ENCODE measurements at places on chromosomes 13 and 19.
A peak's percentile ranks its signal among the peaks of the same experiment; 100 is the strongest.

DNA sequence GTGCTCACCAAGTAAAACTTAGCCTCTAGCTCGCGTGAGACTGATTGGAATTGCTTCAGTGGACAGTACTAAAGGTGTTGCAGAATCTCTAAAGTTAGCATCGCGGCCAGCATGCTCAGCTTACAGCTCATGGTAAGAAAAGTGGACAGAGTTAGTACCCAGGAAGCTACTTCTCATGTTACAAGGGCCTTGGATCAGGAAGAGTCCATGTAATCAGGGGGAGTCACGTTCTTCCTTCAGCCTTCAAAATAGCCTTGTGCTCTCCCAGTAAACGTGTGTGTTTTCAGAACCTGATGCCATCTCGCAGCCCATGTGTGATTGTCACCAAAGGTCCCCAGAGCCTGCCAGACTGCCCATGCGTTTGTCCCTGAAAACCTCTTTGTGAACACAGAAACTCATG is 195.8 kb upstream of the RNF113B start:
- peak; percentile 57 for DNase-seq

GRCh38 chr13:43111559-43112400 is 88.4 kb downstream of the DNAJC15 start:
- no peak for DNase-seq

GRCh38 chr19:7346488-7346971 is 2.2 kb upstream of the ARHGEF18 start:
- DNase-seq: no peak

DNA sequence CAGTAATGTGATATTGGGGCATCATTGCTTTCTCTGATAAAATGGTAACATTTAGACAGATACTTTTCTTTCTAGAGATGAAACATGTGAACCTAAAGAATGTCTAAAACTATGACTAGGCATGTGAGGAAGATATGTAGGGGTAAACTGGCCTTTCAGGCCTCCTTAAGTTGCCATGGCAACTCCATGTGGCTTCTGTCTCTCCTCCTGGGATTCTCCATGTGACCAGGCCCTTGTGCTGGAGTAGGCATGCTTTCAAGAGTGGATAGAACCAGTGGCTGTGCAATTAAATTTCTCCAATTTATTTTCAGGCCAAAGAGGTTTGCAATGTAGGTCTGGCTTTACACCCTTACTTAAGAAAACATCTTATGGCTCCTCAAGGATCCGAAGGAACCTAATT is 130.8 kb downstream of the OLFM4 start:
- no peak for DNase-seq

- DNase-seq: no peak
Measured at GRCh38 chr13:32857689-32858088, 158.5 kb upstream of the KL start.

DNA sequence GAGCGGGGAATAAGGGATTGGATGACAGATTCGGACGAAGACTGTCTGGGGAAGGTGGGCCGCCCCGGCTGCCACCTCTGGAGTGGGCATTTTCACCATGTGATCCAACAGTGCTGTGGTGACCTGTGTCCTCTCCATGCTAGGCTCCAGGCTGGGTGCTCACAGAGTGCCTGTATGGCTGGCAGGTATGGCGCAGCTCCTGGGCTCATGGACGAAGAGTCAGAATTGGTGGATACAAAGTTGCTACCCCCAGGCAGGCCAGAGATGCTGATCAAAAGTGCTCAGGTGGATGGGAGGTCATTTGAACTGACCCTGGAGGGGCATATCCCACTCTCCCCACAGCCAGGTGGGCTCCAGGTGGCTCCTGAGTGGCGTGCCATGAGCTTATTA is 111.3 kb upstream of the UQCRFS1 start:
- DNase-seq: no peak

DNA sequence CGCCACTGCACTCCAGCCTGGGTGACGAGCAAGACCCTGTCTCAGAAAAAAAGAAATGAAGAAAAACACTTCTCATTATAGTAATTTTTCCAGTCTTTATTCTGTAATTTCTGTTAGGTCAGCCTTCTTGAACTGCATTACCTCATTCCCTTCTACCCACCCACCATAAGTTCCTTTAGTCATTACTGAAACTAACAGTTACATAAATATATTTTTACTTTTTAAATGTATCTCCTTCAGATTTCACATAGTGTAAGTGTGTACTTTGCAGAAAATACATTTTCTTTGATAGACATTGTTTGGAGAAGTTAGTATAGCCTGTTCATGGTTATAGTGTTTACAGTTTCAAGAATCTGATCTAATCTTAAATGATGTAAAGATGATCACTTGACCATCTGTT is 31.7 kb upstream of the KCTD4 start:
- DNase-seq: no peak

DNA sequence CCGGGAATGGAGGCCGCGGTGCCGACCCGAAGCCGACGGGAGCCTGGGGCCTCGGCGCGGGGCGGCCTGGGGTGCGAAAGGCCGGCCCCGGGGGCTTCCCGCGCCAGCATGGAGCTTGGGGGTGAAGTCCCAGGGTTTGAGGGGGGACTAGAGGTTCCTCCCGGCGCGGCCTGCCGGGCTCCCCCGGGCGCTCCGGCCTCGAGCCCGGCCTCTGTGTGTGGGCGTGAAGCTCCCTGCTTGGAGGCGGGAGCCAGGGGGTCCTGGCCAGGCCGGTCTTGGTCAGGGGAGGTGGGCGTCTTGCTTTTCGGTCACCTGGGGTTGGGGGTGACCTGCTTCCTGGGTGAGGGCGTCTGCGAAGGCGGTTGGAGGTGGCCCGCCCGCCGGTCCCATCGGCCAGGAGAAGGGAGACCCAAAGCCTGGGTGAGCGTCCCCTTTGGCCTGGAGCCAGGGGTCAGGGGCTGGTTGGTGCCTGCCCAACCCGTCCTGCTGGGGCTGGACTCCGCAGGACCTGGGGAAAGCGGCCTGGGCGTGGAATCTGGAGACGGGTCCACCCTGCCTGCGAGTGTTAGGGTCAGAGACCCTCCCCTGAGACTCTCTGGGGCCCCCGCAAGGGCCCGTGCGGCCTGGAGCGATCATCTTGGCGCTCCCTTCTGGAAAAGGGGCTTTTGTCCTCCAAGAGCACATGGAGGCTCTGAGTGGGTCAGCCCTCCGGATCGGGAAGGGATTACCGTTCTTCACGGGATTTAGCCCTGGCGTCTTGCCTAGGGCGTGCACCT is 535 bp downstream of the BSG start:
- peak; percentile 62 for DNase-seq

DNA sequence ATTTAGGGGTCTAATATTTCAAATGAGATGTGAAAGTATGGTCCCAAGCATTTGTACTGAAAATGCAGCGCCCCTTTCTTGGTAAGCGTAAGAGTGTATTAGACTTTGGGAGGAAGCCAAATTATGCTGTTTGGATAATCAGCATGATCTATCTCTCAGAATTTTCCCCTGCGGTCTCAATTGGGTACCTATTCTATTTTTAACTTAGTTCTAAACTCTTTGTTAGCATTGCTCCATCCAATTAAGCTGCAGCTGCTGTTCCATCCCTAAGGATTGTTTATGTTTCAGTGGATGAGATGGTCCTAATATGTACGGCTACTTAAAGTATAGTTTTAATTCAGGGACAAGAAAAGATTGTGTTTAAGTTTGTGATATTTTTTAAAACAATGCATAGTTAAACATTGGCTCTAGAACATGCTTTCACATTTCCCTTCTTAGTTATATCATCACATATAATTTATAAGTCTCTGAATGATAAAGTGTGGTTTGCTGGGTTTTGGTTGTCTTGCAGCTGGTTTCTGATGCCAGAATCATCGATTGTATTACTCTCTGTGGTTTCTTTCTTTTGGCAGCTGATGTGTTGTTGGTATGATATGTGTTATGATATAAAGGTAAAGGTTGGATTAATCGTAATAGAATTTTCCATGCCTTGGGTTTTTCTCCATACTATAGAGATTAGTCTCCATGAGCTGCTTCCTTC is 15.0 kb downstream of the POLR1D start:
- DNase-seq: no peak

DNA sequence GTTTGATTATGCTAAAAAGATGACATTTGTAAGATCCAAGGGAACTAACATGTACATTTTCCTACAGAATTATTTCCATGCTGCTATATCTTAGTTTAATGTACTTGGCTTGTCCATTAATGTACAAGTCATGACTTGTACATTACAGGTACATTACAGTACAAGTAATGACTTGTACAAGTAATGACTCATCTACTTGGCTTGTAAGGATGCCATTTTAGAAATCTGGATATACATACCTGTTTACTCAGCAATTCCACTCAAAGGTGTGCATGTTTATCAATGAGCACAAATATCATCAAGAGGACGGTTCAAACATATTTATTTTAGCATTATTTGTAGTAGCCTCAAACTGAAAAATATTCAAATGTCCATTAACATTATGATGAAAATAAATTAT is 87.0 kb upstream of the TRPC4 start:
- no peak for DNase-seq

DNA sequence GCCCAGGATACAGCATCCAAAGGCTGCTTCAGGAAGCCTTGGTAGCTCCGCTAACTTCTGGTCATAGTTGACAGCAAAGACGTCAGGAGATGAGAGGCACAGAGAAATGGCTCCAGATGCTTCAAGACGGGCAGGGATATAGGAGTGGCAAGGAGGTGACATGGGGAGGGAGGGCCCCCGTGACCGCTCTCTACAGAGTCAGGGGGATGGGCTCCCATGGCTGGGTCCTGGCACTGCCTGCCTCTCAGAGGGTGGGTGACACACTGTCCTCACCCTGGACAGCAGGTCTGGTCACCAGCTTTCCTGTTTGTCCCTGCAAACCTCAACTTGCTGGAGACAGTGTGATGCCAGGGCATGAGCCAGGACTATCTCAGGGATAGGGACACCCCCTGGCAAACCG is 10.3 kb upstream of the ZNF14 start:
- no peak for DNase-seq

DNA sequence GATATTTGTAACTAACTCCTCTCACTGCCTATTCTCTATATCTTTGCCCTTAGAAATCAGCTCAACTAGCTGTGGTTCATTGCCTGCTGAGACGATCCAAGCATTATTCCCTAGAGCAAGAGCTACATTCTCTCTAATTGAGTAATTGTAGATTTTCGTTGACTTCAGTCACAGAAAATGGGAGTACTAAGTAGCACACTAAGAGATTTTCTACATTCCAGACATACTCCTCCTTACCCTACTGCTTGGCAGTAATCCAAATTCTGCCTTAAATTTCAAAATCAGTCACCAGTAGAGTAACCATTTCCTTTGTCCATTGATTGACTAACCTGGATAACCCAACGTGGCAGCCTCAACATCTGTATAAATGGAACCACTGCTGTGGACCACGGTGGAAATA is 1786.8 kb downstream of the SLITRK5 start:
- DNase-seq: no peak

- peak; percentile 23 for DNase-seq
Measured at GRCh38 chr13:46909042-46909441, 12.2 kb upstream of the HTR2A start.

- DNase-seq: no peak
Measured at GRCh38 chr19:15487038-15487437, 7.7 kb upstream of the PGLYRP2 start.

DNA sequence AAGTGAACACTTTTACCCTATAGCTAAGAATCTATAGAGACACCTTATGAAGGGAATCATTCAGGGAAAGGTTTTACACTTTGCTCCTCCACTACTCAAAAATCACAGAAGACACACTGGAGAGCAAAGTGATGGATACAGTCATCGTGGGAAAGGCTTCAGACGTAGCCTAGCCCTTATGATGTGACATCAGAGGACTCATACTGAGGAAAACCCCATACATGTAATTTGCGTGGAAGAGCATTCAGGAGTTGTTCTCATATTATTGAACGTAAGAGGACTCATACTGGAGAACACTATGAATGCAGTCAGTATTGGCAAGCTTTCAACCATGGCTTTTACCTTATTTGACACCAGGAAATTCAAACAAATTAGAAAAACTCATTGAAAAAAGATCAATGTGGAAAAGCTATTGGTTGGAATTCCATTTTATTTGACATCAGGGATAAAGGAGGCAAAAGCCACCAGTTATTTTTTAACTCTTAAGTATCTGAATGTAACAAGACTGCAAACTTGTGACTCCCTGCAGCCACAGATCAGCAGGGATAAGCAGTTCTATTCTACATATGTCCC is 16.1 kb upstream of the ZNF274 start:
- DNase-seq: no peak

- no peak for DNase-seq
Measured at GRCh38 chr13:44061876-44062275, 182.2 kb downstream of the LACC1 start.

DNA sequence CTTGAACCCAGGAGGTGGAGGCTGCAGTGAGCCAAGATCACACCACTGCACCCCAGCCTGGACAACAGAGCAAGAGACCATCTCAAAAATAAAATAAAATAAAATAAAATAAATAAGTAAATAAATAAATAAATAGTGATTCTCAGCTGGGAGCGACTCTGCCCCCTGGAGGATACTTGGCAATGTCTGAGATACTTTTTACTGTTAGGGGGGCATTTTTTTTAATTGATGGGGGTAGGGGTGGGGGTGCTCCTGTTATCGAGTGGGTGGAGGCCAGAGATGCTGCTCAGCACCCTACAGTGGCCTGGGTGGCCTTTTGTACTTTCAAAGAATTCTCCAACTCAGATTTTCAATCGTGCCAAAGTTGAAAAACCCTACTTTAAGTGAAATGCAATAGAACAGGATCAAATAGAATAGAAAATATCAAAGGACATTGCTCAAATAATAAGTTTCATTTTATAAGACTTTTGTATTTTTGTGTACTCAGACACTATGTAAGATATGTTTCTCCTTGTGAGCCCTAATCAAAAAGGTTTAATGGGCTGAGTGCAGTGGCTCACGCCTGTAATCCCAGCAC is 7.1 kb upstream of the CLPP start:
- DNase-seq: peak; percentile 37

DNA sequence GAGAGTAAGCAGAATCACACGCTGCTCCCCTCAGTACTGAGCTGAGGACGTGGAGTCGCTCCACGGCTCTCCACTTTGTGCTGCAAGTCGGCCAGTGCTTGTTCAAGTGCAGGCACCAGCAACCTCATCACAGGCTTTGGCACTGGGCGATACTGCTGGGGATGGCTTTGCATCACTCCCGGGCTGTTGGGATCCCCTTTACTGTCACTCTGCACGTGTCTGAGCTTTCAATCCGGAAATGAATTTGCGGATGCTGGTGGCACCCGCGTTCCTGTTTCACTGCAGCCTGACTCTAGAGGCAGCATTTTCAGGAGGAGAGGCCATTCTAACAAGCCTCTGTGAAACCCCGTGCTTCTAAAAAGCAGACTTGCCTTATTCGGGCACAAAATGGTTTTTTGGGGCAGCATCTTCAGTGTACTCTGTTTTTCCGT is 19.1 kb downstream of the SMARCA4 start:
- no peak for DNase-seq

DNA sequence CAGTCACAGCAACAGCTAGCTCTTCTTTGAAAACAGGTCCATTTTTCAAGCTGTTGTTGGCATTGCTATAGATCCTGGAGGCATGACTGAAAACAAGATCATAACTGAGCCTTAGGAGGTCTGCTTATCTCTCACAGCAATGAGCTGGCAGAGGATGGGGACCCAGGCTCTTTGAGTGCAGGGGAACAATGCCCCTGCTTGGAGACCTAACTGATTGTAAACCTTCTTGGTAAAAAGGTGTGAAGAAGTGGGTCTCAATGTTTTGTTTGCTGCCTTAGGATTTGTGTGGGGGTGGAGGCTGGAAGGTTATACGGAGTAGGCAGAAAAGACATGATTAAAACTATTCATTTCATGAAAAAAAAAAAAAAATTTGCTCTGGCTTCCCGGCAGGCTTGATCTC is 94.6 kb downstream of the EFNB2 start:
- no peak for DNase-seq

- peak; percentile 24 for DNase-seq
Measured at GRCh38 chr13:106617561-106617960, 49.6 kb upstream of the ARGLU1 start.

GRCh38 chr13:76948149-76948548 is at the start of gene ACOD1:
Gene ACOD1 (plus strand): TSS chr13:76948511. CDS start chr13:76948559, 48 bp downstream.
- no peak for DNase-seq
